ENCODE measurements at places on chromosomes 3 and 15. TPM values are rescaled to one million over a fixed set of nuclear protein-coding genes. Genes with fewer than 3 reads are reported as not detected.

CELF6 gene
- 0.18 TPM for total RNA-seq

- peak overlapping the region; percentile 93 for H3K27ac ChIP-seq
- peaks cover 47% of the 10 kb centered on the region for H3K36me3 ChIP-seq
- no peak for DNase-seq
- H3K4me3 ChIP-seq = peak overlapping the region; percentile 98
- H3K27me3 ChIP-seq = peaks cover 5% of the 10 kb centered on the region
- peaks cover 55% of the 10 kb centered on the region for H3K4me1 ChIP-seq
These were observed 471 bp downstream of the NKIRAS1 start for GRCh38 chr3:23916152-23916885.

DNA sequence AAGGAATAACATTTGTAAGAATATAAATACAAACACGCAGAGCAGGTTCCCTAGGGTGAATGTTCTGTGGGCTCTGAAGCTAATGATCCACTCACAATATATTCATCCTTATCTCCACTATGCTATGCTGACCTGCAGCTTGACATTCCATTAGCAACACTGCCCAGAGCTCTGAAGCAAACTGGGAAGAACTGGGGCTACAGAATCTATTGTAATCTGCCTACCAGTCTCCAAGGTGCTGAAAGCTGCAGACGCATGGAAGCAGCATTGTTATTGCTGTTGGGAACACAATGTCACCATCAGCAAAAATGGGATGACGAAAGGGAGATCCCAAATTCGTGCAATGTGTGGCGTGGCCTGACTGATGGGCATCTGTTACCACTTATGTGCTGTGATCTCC, 316.7 kb upstream of the RORA start:
- no peaks in the 10 kb centered on the region for H3K36me3 ChIP-seq
- H3K4me3 ChIP-seq = no peak overlapping the region
- DNase-seq = no peak
- no peaks in the 10 kb centered on the region for H3K27me3 ChIP-seq

DNA sequence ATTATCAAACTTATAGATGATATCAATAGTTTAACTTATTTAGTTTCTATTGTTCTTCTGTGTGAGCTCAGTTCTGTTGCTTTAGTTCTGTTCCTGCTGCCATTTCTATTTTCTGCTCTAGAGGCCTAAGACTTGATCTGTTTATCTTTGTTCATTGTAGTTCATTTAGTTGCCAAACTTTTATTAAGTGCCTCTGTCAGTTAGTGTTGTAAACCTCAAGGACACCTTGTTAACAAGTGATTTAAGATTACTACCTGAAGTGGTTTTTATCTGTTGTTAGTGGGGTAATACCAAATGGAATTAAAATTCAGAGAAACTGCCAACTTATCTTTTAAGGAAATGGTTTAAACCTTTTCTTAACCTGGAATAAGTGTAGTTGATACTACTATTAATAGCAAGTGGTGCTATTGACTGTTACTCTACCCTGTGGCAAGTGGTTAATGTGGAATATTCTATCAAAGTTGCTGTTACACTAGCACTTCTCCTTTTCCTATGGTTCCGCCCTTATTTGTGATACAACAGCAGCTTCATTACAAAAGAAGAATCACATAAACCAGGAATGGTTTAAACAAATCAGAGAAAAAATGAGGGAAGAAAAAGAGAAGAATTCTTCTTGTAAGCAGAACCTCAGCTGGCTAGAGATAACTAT, 500.6 kb upstream of the GOLIM4 start:
- H3K4me1 ChIP-seq = no peaks in the 10 kb centered on the region
- no peak for DNase-seq
- H3K27me3 ChIP-seq = no peaks in the 10 kb centered on the region

DNA sequence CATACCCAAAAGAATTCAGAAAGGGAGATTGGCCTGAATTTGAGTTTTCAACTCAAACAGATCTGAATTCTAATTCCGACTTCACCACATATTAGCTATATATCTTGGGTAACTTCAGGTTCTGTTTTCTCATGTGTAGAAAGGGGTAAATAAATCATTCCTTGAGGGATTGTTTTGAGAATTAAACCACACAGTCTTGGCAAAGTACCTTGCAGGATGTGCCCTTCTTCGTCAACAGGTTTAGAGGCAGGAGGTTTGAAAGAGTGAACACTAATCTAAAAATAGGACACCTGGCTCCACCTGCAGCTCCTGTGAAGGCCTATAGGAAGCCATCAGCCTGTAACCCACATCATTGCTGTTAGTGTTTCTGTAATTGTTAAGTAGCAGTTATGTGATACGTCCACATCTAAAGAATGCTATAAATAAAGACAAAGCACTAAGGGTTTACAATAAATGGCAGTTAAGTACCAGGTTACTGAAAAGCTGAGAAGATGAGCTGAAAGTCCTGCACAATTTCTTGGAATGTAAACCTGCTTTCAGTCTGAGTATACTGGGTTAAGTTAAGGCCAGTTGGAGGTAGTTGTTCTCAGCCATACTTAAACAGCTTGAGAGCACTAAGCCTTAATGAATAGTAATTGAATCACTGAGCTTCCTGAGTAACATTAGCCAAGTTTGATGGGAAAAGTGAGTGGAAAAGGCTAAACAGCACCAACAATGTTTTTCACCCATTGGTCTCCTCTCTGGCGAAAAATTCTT, 6.0 kb downstream of the CCDC80 start:
- no peaks in the 10 kb centered on the region for H3K27me3 ChIP-seq
- peaks cover 17% of the 10 kb centered on the region for H3K4me1 ChIP-seq
- no peak overlapping the region for H3K4me3 ChIP-seq
- H3K27ac ChIP-seq = no peak overlapping the region
- DNase-seq = no peak

GRCh38 chr3:33687406-33688010, 30.5 kb downstream of the CLASP2 start:
- no peak overlapping the region for H3K27ac ChIP-seq
- no peak overlapping the region for H3K4me3 ChIP-seq
- no peaks in the 10 kb centered on the region for H3K27me3 ChIP-seq
- DNase-seq = no peak

- no peak for DNase-seq
- H3K27me3 ChIP-seq = peaks cover 9% of the 10 kb centered on the region
- H3K27ac ChIP-seq = no peak overlapping the region
- H3K4me1 ChIP-seq = no peaks in the 10 kb centered on the region
- H3K4me3 ChIP-seq = no peak overlapping the region
These were observed 28.8 kb upstream of the AQP9 start for GRCh38 chr15:58109419-58109818.

Measured in activated CD4-positive, alpha-beta memory T cell treated with anti-CD3 and anti-CD28 coated beads, Interleukin-2, amount 10 ng/mL, durations not matched to agents 7 days and 5 days (primary cell).